ENCODE measurements at places on chromosomes 4 and X. TPM values are rescaled to one million over a fixed set of nuclear protein-coding genes. Genes with fewer than 3 reads are reported as not detected.

- no peak for DNase-seq
Measured at GRCh38 chrX:10030570-10030969, 63.4 kb downstream of the CLDN34 start.

DNA sequence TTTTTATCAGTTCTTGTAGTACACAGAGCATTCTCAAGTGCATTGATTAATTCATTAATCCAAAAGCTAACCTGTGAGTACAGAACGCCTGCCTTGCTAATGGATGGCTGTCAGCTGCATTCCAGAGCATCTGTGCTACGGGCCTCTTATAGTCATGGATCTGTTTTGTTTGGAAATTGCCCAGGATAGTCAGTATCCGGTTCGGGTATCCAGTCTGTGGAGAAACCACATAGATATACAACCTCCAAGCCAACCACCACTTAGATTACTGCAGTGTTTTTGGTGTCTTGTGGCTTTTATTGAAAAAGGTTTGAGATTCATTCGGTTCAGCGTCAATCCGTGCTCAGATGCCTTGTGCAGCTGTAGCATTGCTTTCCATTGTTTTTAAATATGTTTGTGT, 4.0 kb downstream of the LAP3 start:
- DNase-seq: no peak

Gene TMEM131L
- total RNA-seq: 13.9 TPM

DNA sequence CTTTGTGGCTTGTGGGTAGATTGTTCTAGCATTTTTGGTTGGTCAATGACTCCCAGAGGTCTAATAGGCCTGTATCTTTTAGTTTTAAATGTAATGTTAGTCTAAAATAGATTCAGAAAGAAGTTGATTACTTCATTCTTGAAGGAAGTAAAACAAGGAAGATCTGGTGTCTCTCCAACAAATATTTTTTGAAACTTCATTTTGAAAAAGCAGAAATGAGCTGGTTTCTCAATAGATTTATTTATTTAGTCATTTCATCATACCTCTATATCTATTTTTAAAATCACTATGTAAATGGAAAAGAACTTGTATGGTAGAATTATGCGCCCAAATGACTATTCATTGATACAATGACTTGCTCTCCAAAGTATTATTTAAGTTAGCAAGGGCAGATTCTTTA, 7.2 kb downstream of the HTR2C start:
- DNase-seq: no peak

Gene SSX4B
- not detected for total RNA-seq

DNA sequence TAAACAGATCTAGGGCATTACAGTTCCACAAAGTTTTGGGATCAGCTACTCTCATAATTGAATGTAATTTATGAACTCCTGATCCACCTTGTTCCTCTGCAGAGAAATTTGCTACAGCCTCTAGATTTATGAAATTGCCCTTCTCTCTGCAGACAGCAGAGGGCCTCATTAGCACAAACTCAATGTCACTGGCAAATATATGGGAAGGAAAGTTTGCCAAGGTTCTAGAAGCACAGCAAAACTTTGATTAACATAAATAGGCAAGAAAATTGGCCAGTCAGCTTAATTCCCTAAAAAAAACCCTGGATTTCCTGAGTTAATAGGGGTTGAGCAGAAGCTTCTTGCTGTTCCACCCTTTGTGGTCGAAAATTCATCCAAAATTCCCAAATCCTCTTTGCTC, 31.5 kb downstream of the PRPS1 start:
- DNase-seq: no peak

Measured in MG63 (cell line).